Activated CD8-positive, alpha-beta T cell treated with anti-CD3 and anti-CD28 coated beads for 36 hours (primary cell): ENCODE measurements at places on chromosomes 5 and 9.
A peak's percentile ranks its signal among the peaks of the same experiment; 100 is the strongest.

GRCh38 chr5:87906962-87907361, 361.7 kb downstream of the TMEM161B start:
- no peak for DNase-seq

- peak; percentile 53 for DNase-seq
Observed at GRCh38 chr9:5178126-5178805, 7.2 kb downstream of the INSL6 start.

GRCh38 chr5:125829349-125829748, 593.9 kb upstream of the GRAMD2B start:
- DNase-seq: no peak

DNA sequence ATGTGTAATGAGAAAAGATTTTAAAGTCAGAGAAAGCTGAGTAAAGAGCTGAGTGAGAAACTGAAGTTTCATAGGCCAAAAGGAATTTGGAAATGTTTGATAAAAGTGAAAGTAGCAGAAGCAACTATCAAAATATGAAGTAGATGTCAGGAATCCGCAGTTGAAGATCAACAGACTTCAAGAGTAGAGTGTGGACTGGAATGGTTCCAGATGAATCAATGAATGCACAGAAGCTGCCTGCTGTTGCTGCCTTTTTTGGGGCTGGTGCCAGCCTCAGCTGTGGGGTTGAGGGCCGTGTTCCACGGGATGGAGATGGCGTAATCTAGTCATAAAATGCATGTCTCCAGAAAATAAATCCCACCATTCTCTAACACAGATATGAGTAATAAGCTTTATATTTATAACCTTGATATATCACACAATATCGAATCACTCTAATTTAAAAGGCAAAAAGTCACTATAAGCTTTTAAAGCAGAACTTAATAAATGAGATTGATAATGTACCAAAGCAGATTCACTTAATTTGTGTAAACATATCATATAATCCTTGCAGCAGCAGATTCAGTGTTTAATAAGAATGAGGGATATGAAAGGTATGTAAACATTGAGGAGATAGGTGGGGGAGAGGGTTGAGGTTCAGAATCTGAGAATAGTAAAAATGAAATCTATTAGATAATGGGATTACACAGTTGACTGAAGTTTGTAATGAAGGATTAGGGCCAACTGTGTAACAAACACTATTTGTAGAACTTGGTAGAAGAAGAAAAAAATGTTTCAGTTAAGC, 652.3 kb upstream of the FTMT start:
- no peak for DNase-seq

GRCh38 chr5:81760521-81760920, 9.6 kb upstream of the SSBP2 start:
- DNase-seq: no peak

DNA sequence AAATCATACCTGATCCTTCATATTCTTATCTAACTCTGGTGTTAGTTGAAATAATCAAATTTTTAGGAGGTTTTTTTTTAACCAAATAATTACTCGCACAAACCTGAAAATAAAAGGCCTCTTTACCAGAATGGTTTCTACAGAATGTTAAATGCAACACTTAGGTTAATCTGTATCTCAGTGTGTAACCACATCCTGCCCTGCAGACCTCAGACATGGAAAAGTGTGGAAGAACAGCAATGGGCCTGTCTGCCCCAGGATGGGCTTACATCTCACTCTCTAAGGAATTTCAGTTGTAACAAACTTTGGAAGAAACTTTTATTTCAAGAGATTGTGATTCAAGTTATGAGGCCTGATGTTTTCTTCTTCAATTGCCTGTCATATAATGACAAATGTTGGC, 32.5 kb upstream of the MIER3 start:
- peak; percentile 25 for DNase-seq

- DNase-seq: no peak
Observed at GRCh38 chr5:154059039-154059430, 20.3 kb downstream of the MFAP3 start.

- no peak for DNase-seq
Observed at GRCh38 chr5:119470105-119470763, 17.9 kb downstream of the HSD17B4 start.

- DNase-seq: no peak
Observed at GRCh38 chr5:38540314-38540713, 16.1 kb downstream of the LIFR start.

- DNase-seq: no peak
Observed at GRCh38 chr9:90034071-90034470, 429.3 kb downstream of the GADD45G start.

GRCh38 chr5:66306105-66306843, 162.2 kb downstream of the SREK1 start:
- DNase-seq: peak; percentile 43

DNA sequence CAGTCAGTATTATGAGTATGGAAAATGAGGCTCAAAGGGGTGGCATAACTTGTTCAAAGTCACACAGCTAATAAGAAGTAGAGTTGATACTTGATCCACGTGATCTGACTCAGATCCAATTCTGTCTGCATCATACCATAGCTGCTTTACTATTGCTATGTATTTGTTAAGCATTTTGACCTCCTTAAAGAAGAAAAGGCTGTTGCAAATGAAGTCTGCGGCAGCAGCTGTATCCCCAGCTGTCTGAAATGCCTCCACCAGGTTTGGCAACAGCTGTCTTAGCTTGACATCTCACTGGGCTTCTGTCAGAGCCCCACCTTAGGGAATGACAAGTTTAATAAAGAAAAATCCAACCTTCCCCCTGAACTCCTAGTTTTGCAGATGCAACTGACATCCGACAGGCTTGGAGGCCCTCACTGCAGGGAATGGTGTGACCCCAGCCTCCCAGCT, 75.6 kb upstream of the SLC44A1 start:
- DNase-seq: no peak

- no peak for DNase-seq
Observed at GRCh38 chr5:82816926-82817325, 260.3 kb downstream of the TMEM167A start.

- DNase-seq: no peak
Observed at GRCh38 chr9:99749641-99750040, 72.0 kb upstream of the NR4A3 start.

- DNase-seq: no peak
Observed at GRCh38 chr5:79186021-79186420, 49.9 kb upstream of the JMY start.

DNA sequence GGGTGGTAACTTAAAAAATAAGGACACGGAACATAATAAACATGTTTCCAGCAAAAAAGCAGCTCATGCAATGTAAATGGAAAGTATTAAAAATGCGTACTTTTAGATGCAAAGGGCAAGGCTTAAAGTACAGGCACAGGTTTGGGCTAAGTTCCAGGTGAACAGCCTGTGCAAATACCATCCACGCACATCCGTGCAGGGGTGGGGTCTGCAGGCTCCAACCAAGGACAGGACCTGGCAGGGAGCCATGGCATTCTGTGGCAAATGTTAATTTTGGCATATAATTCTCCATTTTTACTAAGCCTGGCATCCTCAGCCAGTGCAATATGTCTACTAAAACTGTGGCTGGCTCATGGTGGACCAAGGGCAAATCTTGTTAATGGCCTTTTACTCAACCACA, 365.8 kb upstream of the DAP start:
- no peak for DNase-seq

GRCh38 chr9:70470050-70471015, 55.9 kb upstream of the KLF9 start:
- no peak for DNase-seq

- no peak for DNase-seq
Observed at GRCh38 chr9:104456831-104457230, 47.2 kb upstream of the OR13F1 start.

- peak; percentile 96 for DNase-seq
Observed at GRCh38 chr9:114372921-114373448, 14.8 kb downstream of the AKNA start.

DNA sequence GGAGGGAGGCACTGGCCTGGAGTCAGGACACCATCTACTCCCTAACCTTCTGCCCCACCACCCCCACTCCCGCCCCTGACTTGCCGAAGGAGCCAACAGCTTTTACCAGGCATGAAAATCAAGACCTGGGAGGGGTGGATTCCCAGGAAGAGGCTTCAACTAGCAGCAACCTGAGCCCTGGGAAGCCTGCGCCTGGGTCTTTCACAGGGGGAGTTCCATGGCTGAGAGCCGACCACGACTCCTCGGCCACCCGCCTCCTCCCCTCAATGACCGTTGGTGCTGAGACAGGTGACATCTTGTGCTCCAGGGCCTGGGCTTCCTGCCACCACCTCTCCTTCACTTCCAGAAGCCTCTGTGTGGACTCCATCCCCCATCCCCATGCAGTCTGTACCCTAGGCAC, 37.1 kb downstream of the BARX1 start:
- DNase-seq: no peak

GRCh38 chr5:66002415-66002814, 76.0 kb downstream of the ERBIN start:
- no peak for DNase-seq

- DNase-seq: no peak
Observed at GRCh38 chr5:128015978-128016377, 67.6 kb upstream of the SLC12A2 start.

GRCh38 chr5:43400082-43400481, 12.1 kb downstream of the CCL28 start:
- no peak for DNase-seq

GRCh38 chr5:16427587-16427986, 38.0 kb downstream of the ZNF622 start:
- no peak for DNase-seq

DNA sequence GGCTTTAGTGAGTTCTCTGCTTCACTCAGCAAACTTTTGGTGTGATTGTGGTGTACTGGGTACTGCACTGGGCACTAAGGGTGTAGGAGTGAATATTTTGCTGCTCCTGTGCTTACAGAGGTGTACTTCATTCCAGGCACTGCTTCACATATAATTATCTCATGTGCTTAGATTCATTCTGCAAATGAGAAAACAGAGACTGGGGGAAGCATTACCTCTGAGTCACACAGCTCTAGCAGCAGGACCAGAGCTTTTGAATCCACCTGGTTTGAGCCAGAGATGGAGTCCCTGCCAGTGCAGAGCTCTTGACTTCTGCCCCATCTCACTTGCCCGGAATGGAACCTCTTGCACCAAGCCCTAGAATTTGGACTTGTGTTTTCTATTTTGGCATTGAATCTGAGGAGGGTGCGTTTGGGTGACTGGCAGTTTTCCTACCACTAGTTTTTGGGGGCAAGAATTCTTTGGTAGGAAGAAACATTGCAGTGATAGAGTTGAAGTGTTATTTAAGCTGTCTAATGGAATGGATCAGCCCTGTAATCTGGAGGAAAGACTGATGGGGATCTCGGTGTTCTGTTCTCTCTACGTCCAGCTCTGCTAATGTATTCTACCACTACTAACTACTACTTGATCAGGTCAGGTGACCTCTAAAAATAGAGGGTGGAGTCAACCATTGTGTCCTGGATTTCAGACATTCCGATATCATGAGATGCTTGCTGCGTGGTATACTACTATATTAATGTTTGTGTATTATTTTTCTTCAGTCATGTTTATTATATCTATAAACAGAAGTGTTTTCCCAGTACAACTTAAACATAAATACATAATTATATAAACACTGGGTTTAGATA, 2.5 kb downstream of the ARHGAP26 start:
- no peak for DNase-seq

- DNase-seq: no peak
Observed at GRCh38 chr5:67813877-67814539, 401.5 kb upstream of the PIK3R1 start.

- DNase-seq: no peak
Observed at GRCh38 chr9:129713402-129713679, 39.5 kb downstream of the PTGES start.

- DNase-seq: no peak
Observed at GRCh38 chr5:120848883-120849282, 384.8 kb downstream of the PRR16 start.

GRCh38 chr5:139388198-139388821, 1.4 kb downstream of the MZB1 start:
- no peak for DNase-seq

- DNase-seq: no peak
Observed at GRCh38 chr5:137960819-137961218, 71.6 kb downstream of the PKD2L2 start.

GRCh38 chr5:4065472-4066320, 470.1 kb downstream of the IRX1 start:
- no peak for DNase-seq

DNA sequence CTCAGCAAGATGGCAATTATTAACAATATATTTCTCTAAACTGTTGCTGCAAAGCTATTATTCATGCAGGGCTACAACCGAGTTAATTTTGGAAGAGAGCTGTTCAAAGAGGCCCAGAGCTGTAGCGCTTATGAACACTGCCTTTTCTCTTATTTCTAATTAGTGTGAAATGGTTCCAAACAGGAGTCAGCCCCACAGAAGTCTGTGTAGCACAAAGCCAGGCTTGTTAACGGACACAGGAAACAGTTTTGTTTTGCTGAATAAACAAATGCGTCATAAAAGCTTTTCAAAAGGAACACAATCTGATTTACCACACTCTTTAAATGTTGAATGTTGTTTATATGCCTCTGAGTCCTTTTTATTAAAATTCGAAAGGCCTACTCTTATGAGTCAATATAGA, 396.5 kb downstream of the ANXA1 start:
- DNase-seq: no peak

DNA sequence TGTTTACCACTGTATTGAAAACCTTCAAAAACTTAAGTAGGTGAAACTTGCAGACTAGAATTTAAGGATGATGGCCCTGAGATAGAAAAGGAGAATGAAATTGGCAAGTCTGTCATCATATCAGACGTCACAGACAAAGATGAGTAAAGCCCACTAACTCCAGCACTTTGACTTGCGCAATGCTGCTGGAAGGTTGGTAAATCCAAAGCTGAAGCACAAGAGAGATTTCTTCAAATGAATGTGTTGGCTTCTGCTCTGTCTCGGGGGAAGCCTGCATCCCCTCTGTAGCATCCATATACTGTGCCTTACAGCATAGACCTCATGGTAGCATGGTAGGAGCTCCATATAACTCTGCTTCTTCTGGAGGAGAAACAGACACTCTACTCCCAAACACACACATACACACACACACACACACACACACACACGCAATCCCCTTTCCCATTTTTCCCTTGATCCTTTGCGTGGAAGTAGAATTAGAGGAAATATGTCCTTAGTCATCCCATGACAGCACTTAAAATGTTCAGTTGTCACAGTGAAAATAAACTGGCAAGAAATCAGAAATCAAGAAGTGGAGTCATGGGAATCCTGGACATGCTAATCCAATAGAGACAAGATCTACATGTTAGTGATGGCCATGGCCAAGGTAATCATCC, 241.5 kb downstream of the NR3C1 start:
- DNase-seq: no peak

GRCh38 chr5:103645816-103646215, 83.2 kb upstream of the NUDT12 start:
- DNase-seq: no peak

GRCh38 chr9:132141948-132142594, 19.8 kb upstream of the NTNG2 start:
- DNase-seq: no peak

GRCh38 chr5:82784521-82784920, 292.7 kb downstream of the TMEM167A start:
- no peak for DNase-seq

GRCh38 chr5:66744040-66744439, 147.8 kb downstream of the MAST4 start:
- peak; percentile 8 for DNase-seq
